ENCODE measurements at places on chromosomes 4 and X.

GRCh38 chr4:151644622-151645021 is 116.2 kb downstream of the GATB start:
- no peak for DNase-seq

GRCh38 chr4:113826421-113826820 is 64.9 kb upstream of the CAMK2D start:
- DNase-seq: no peak

DNA sequence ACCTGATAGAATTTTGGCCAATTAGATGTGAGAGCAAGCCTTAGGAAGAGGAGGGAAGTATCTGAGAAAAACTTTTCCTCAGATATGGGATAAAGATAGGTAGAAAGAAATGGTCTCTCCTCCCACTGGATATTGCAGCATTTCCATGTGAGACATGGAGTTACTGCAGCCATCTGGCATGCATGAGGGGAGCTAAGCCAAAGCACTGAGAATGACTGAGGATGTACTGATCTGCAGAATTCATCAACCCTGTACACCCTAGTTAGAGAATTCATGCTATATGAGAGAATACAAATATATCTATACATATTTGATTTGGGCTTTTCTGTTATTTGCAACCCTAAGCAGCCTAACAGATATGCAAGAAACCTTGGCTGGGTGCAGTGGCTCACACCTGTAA is 52.5 kb upstream of the RPL34 start:
- DNase-seq: no peak

DNA sequence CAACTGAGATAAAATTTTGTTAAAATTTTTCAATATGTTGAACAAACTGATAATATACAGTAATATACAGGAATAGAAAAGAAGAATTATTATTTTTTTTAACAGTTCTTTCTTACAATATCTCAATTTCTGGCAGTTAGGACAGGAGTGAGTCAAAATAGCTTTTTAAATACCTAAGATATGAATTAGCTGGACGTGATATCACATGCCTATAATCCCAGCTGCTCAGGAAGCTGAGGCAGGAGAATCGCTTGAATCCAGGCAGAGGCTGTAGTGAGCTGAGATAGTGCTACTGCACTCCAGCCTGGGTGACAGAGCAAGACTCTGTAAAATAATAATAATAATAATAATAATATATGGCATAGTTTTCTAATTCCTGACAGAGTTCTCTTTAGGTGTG is 1039.3 kb downstream of the STPG2 start:
- no peak for DNase-seq
